ENCODE measurements at places on chromosomes 1 and 21. TPM values are rescaled to one million over a fixed set of nuclear protein-coding genes. Genes with fewer than 3 reads are reported as not detected.

BCAN gene
- not detected for total RNA-seq

DNA sequence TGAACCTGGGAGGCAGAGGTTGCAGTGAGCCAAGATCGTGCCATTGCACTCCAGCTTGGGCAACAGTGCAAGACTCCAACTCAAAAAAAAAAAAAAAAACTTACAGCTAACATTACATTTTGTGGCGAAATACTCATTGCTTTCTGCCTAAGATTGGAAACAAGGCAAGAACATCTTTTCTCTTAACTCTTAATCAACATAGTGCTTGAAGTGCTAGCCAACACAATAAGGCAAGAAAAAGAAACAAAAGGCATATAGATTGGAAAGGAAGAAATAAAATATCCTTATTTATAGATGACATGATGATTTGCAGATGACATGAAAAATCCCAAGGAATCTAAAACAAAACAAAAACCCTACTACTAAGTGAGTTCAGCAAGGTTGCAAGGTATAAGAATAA lies 24.6 kb upstream of the GJA9 start:
- no peak for DNase-seq

GRCh38 chr1:247077876-247078257 lies 744 bp downstream of the ZNF670 start:
- no peak for DNase-seq

MCOLN3 gene
- 0.94 TPM for total RNA-seq

DNA sequence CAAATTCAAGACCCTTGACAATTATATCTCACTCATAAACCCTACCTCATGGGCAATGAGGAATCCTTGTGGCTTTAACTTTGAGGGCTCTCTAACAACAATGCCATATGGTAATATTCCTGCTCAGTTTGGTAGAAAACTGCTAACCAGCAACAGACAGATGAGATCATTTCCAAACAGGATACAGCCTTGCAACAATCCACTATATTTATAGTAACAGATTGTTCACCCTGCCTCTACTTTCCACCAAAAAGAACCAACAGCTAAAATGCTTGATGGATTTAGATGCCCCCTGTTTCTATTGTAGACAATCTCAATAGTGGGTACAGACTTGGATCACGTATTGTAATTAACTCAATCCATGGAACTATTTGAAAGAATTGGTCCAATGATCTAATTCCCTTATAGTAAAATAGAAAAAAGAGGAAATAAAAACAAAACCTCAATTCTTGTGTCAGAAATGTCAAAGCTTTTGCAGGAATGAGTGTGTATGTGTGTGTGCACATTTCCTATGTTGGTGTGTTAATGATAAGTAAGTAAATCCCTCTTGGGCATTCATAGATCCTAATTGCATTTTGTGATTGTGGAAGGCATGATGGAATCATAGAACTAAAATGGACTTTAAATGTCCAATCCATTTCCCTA lies 100.0 kb upstream of the EDEM3 start:
- DNase-seq, result no peak

DNA sequence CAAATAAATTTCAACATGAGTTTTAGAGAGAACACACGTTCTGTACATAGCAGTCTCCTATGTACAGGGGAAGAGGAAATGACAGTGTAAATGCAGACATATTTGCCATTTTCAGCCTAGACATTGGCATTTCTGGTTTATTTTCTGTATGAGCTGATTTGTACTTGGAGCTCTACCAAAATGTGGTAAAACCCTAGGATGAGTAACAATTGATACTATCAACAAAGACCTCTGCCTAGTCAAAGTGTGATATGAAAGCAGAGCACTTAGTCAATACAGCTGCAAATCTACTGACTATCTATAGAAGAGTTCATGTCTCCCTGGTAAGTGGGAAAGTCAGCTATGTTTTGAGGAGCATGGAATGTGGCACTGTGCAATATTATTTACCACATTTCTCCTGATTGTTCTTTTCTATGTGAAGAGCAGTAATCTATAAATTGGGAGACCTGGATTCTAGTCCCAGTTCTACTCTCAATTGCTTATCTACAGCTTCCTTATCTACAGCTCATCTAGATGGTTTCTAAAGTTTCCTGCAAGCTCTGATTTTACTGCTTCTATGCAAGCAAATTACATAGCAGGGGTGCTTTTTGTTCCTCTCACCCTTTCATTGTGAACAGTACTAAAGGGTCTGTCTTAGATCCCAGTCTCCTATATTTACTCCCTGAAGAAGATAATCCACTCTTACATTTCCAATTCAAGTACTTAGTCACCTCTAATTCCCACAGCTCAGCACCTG lies 334.2 kb downstream of the NTNG1 start:
- DNase-seq, result no peak

DNA sequence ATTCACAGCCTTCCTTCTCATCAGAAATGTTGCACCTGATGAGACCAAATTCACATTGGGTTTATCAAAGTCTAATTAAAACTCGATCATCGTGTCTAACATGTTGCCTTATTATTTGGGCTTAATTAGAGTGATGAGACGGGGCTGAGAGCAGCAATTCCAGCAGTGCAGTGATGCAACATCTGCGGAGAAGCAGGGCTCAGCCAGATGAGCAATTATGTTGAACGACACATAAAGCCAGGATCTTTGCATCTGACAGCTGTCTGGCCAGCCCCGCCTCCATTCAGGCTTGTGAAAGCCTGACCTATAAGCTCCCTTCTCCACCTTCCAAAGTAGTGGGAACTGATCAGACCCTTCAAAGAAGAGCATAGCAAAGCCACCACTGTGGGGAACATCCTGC lies 109.8 kb downstream of the C1orf94 start:
- DNase-seq, result no peak

DNA sequence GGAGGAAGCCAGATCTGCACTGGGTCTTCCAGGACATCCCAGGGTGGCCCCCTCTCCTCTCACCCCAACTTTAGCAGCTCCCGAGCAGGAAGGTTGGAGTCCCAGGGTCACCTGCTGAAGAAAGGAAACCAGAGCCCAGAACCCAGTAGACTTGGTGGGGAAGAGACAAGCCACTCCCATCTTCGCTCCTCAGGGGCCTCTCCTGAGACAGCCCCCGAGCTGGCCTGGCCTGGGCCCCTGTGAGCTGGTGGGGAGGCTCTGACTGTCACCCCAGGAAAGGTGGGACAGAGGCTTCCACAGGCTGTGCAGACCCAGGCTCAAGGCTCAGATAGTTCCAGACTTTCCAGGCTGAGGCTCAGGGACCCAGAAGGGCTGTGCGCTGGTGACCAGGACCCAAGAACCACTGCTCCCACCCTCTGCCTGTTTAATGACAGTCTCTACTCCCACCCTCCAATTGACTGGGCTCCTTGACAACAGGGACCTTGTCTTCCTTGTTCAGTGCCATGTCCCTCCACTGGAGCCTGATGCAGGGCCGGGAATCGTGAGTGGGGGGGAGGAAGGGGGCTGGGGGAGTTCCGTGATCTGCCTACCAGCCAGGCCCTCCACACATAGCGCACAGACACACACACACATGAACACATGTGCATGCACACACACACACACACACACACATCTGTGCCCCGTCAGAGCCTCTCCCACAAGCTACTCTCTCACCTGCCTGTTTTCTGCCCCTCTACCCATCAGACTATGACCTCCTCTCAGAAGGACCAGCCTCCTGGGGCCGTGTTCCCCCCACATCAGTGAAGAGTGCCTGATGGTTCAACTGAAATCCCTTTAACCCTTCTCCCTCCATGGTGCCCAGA lies 401.2 kb downstream of the MATN1 start:
- no peak for DNase-seq

GRCh38 chr1:46030876-46031660 lies 101.4 kb downstream of the PIK3R3 start:
- no peak for DNase-seq

- no peak for DNase-seq
These were observed 205.0 kb downstream of the KCTD3 start for GRCh38 chr1:215772151-215772550.

DNA sequence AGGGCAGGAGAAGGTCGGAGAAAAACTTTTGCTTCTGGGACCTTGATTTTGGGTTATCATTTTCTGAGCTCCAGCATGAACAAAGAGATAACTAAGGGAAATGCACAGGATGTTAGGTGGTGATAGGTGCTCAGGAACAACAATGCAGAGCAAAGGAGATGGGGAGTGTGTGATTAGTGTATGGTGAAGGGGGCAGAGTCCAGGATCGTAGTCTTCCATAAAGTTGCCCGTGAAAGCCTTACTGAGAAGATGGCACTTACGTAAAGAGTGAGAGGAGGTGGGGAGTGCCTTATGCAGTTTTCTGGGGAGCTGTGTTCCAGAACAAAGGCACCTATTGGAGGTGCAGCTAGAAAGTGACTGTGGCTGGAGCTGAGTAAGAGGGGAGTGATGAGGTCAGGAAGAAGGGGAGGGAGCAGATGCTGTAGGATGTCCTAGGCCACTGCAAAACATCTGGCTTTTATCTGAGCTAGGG lies 11.6 kb downstream of the KCNK1 start:
- DNase-seq, result no peak

RBP7 gene
- total RNA-seq, result 2.2 TPM

CSF1 gene
- 11.7 TPM for total RNA-seq

WNT3A gene
- not detected for total RNA-seq

- no peak for DNase-seq
These were observed 11.1 kb upstream of the TRIM63 start for GRCh38 chr1:26078286-26079177.

DNA sequence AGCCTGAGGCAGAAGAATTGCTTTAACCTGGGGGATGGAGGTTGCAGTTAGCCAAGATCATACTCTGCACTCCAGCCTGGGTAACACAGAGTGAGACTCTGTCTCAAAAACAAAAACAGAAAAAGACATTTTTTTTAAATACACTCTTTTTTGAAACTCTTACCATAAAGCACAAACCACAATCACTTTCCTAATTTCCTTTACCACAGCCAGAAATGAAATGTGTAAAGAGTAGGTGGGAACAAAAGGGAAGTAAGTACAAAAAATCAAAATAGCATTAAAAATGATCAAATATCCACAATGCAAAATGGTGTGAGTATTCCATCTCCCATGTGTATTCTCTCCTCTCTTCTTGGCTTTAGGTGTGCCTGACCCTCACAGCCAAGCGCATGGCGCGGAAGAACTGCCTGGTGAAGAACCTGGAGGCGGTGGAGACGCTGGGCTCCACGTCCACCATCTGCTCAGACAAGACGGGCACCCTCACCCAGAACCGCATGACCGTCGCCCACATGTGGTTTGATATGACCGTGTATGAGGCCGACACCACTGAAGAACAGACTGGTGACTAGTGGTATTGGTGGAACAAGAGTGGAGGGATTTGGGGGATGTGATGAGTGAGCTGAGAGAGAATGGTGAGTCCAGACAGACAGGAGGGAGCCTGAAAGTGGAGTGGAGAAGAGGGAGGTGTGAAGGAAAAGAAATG lies 14.9 kb downstream of the ATP1A4 start:
- no peak for DNase-seq

DNA sequence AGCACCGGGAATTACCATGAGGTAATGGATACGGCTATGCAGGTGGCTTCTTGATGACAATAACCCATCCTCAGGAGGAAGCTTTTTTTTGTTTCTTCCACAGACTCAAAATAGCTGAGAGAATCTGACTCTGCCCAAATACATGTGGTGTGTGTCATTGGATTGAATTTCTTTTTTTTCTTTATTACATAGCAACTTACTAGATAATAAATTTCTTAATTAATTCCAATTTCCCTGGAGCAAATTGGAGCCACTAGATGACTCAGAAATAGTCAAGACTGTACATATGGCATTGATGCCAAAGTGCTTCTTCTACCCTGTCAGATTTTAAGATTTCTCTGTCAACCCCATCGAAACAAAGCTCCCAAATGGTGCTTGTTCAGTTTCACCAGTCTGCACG lies 42.7 kb downstream of the L1TD1 start:
- no peak for DNase-seq

DNA sequence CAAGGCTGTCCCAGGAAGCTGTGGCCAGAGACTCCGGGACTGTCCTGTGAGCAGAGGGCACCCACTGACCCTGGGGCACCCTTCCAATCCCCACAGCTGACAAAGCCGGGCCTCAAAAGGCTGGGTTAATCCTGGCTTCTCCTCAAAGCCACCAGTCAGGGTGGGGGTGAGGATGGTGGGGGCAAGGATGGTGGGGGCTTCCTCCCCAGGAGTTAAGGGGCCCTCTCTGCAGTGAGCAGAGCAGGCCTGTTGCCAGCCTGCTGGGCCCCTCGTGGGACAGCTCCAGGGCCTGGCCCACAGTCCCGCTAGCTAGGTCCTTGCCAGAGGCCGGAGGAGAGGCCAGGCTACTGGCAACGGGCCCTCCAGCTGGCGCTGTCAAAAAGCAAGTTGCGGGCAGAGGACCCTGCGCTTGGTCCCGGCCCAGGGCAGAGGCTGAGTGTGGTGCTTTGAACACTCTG lies 37.9 kb upstream of the CCDC27 start:
- DNase-seq, result no peak

FCRL4 gene
- total RNA-seq, result not detected

GRCh38 chr1:36151134-36151844 lies 2.0 kb upstream of the TRAPPC3 start:
- DNase-seq, result no peak

GRCh38 chr1:172177849-172178248 lies 242.6 kb upstream of the C1orf105 start:
- DNase-seq, result no peak

AK5 gene
- 24.8 TPM for total RNA-seq

GRCh38 chr1:60502506-60502905 lies 428.9 kb upstream of the C1orf87 start:
- DNase-seq, result no peak

- no peak for DNase-seq
These were observed 848 bp downstream of the CTTNBP2NL start for GRCh38 chr1:112396653-112397471.

CHI3L1 gene
- 0.32 TPM for total RNA-seq

GRCh38 chr1:57109247-57109646 lies 143.4 kb upstream of the C8B start:
- no peak for DNase-seq

GRCh38 chr1:92484472-92485380 lies 2.0 kb downstream of the GFI1 start:
- DNase-seq, result peak; percentile 44

- DNase-seq, result peak; percentile 27
These were observed 51.4 kb downstream of the RHBG start for GRCh38 chr1:156420205-156421061.

Measured in naive thymus-derived CD4-positive, alpha-beta T cell (primary cell).